Putamen (tissue), 1 donor: ENCODE measurements at places on chromosomes 6 and 20.
A peak's percentile ranks its signal among the peaks of the same experiment; 100 is the strongest.

DNA sequence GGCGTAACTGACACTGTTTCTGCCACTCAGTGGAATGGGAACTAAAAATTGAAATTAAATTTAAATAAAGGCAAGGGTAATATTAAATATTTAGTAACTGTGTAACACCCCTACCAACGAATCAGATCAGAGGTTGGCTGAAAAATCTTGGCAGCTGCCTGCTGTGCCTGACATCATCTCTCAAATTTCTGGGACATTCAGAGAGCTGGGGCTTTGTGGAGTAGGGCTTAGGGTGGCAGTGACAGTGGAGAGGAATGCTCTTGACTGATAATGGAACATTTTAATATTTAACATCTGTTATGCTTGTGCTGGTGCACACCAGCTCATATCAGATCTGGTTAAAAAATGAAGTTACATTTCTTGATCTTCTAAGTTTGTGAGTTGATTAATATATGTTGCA, 62.2 kb downstream of the RFPL4B start:
- no peak for DNase-seq

DNA sequence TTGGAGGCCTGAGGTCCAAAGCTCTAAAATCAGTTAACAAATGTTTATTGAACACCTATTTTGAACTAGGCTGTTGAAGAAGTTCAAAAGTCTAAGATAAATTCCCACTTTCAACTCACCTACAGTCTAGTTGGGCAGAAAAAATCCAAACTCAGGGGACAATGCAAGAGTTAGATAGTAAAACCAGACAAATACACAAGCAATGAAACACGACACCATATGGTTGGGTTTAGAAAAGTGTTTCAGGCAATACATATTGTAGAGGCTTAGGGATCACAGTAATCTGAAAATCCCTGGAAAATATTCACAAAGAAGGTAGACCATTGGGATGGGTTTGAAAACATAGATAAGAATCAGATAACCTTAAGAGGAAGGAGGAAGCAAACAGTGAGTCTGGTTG, 1.3 kb upstream of the CARMIL1 start:
- DNase-seq, result no peak

GRCh38 chr20:5039255-5039657, 37.9 kb upstream of the SLC23A2 start:
- DNase-seq, result no peak

DNA sequence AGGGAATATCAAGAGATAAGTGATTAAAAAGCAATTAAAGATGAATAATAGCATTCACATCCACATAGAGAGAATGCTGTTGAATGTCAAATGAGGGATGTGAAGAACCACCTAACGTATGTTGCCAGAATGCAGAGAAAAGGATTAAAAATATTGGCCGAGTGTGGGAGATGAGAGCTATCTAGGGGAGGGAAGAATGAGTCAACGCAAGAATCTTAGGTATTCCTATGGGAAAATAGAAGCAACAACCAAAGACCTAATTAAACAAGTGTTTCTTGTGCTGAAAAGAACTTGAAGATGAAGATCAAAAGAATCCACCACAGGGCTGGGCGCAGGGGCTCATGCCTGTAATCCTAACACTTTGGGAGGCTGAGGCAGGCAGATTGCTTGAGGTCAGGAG, 12.2 kb upstream of the RSPH3 start:
- no peak for DNase-seq

- peak; percentile 29 for DNase-seq
Observed at GRCh38 chr6:1396952-1397868, 7.8 kb downstream of the FOXF2 start.

DNA sequence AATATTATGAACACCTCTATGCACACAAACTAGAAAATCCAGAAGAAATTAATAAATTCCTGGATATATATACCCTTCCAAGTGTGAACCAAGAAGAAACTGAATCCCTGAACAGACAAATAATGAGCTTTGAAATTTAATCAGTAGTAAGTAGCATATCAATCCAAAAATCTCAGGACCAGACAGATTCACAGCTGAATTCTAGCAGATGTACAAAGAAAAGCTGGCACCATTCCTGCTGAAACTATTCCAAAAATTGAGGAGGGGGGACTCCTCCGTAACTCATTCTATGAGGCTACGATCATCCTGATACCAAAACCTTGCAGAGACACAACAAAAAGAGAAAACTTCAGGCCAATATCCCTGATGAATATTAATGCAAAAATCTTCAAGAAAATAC, 67.0 kb upstream of the PDE7B start:
- no peak for DNase-seq

DNA sequence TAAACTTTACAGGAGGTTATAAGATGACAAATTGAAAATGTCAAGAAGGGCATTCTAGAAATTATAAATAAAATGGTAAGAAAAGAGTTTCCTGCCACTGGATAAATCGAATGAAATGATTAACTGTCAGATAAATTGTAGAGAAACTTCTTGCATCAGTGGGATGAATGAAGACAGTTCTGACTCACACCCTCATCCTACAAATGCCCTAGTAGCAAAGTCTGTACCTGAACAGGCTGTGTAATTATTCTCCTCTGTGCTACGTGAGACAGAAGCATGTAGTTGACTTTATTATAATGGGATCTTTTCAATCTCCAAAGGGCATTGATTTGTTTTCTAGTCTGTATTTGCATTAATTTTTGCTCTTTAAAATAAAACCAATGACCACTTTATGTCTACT, 47.3 kb downstream of the IYD start:
- DNase-seq, result no peak

- no peak for DNase-seq
Observed at GRCh38 chr6:1231941-1232340, 80.0 kb upstream of the FOXQ1 start.

DNA sequence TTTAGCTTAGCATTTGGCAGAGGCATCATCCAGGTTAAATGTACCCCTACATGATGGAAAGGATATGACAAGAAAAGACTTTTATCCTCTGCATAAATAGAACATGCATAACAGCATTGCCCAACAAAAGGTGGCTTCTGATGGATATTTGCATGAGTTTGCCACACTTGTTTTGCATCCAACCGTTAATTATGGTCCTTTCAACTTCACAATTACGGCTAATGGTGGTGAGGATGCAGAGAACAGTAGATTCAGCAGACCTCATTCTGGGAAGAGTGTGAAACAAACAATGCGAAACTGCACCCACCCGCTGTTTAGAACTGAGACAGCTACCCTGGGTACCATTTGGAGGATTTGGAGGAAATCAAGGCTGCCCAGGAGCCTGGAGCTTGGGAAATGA, 690.9 kb upstream of the CHD6 start:
- no peak for DNase-seq

DNA sequence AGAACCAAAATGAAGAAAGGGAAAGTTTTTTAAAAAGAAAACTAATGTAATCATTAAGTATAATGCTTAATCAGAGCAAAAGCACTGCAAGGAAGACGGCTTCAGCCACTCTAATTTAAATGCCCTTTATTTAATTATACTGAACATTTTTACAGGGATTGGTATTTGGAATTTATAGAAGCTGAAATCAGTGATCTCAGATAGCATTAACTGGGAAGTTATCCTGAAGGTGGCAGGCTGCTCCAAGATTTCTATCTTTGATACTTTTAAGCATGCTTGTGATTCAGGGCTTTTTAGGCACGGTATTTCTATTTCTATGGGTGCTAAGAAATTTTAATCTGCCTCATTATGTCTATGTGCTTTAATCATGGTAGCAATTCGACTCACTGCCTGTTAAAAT, 1.3 kb upstream of the NDUFAF4 start:
- DNase-seq, result peak; percentile 80

DNA sequence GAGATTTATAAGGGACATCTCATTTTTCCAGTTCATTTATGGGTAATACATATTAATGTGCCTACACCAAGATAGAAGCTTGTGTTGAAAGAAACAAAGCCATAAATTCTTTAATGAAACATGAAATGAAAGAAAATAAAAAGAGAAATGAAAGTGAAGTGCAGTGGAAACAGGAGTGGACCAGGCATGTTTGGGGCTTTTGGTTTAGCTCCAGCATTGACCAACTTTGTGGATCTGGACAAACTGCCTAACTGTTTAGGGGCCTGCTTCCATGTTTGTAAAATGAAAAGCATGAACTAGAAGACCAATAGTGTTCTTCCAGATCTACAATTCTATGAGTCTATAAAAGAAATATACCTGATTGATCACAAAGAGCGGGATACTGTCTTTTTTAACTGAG, 124.9 kb downstream of the GJA10 start:
- DNase-seq, result no peak

DNA sequence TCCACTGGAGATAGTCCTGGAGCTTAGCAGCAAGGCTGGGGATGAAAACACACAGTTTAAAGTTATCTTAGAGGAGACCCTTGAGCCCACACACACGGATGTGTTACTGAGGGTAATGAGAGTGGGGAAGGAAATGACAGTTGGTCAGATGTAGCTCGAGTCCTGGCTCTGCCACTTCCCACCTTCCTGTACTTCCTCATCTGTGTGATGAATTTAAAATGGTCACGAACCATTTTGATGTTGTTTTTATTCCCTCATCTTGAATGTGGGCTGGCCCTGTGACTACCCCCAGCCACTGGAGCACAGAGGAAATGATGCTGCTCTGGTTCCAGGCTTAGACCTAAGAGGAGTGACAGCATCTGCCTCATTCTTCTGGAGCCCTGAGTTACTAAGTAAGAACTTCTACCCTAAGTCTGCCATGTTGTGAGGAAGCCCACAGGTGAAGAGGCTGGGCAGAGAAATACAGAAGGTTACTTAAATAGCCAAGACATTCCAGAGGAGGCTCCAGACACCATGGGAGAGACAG, 141.2 kb downstream of the NRN1 start:
- no peak for DNase-seq

- DNase-seq, result no peak
Observed at GRCh38 chr6:42697268-42697655, 25.1 kb downstream of the PRPH2 start.

- no peak for DNase-seq
Observed at GRCh38 chr6:87251225-87251624, 71.2 kb upstream of the SMIM8 start.

DNA sequence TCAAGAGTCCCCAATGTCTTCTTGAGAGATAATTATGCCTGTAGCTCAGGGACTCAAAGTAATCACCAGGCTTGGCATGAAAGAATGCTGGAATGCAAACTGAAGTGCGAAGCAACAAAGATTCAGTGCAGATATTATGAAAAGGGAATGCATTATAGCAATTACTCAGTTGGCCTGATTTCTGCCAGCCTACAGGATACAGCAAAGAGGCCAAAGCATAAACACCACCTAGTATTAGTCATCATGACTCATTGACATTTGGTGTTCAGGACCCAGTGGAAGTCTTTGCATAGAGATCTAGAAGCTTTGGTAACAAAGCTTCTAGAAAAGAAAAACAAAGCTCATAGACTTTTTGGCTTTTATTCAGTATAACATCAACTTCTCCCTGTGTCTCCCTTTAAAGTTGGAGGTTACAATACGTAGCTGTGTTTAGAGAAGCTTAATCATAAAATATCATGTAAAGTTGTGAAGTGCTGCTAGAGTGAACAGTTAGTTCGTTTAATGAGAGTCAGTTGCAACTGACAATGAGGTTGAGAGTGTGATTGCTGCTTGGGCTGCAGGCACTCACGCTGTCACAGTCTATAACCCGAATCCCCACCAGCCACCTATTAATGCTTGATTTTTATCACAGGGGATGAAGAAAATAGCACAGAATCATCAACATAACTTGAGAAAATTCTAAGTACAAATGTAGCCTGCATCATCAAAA, 932.7 kb downstream of the TFAP2A start:
- DNase-seq, result no peak

GRCh38 chr6:32192608-32193039, at the start of gene GPSM3:
GPSM3 (minus strand) TSS chr6:32192643; CDS start chr6:32192513, 130 bp downstream.
- DNase-seq, result no peak

- DNase-seq, result no peak
Observed at GRCh38 chr6:166834049-166834448, 122.3 kb downstream of the RNASET2 start.

DNA sequence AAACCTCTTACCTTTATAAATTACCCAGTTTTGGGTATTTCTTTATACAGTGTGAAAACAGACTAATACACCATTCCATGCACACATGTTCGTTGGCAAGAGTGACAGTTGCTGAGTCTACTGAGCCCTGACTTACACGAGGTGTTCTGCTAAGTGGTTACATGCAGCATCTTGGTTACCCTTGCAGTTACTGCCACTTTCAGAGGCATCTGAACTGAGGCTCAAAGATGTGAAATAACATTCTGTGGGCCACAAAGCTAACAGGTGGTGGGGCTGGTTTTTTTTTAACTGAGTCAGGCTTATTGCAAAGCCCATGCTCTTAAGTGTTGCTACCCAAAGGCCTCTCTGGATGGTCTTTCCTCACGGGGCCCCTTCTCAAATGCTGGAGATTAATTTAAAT, 54.4 kb upstream of the GTSF1L start:
- no peak for DNase-seq

DNA sequence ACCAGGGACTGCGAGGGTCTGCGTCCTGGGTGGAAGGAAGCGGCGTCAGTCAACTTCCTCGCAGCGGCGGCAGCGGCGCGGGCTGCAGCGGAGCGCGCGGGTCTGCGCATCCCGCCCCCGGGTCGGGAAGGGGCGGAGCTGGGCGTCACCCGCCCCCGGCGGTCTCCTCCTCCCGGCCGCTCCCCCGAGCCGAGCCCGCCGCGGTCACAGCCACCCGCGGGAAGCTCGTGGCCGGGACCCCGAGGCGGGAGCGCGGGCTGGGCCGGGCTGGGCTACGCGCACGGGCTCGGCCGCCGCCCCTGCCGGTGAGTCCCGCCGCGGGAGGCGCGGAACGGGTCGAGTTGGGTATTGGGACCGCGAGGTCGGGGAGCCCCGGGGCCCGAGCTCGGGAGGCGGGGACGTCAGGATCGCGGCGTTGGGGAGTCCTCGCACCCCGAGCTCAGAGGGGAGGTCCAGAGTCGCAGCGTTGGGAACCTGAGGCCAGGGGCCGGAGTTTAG, at the start of gene PAQR8:
TSS of gene PAQR8 (plus strand) at position 207 of the 498 bp plus-strand sequence. CDS start 41,063 bp downstream, outside the sequence.
- peak; percentile 87 for DNase-seq

GRCh38 chr6:5478380-5478779, 217.1 kb downstream of the FARS2 start:
- no peak for DNase-seq

- no peak for DNase-seq
Observed at GRCh38 chr20:23316626-23317025, 34.0 kb upstream of the NXT1 start.

DNA sequence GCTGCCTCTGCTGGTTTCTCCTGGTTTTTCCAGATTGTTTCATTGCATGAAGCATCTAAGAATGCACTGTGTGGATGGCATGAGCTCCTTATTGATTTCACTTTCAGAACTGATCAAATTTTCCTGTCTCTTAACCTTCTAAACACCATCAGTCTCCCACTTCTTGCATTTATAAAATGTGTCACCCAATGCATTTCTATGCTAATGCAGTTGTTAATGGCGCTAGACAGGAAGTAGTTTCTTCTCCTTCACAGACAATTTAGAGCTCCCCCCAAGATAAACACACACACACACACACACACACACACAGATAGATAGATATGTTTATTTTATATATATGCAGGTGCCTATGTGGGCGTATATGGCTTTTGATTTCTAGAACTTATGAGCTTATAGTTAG, 45.6 kb upstream of the FOXA2 start:
- DNase-seq, result no peak
